ENCODE measurements at places on chromosomes 5 and 9. TPM values are rescaled to one million over a fixed set of nuclear protein-coding genes. Genes with fewer than 3 reads are reported as not detected.

DNA sequence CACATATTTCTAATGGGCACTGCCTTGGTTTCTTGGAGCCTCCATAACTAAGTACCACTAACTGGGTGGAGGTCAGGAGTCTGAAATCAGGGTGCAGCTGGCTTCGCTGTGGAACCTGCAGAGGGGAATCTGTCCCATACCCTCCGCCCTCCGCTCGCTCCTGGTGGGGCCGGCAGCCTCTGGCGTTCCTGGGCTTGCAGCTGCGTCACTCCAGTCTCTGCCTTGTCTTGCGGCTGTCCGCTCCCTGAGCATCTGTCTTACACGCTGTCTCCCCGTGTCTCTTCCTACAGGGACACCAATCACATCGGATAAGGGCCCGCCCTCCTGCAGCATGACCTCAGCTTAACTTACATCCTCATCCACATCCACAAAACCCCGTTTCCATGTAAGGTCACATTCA, 45.4 kb downstream of the NTNG2 start:
- DNase-seq, result no peak

Gene INSL4
- not detected for total RNA-seq

Gene STKLD1
- total RNA-seq, result 1.4 TPM

Gene ENC1
- 56.6 TPM for total RNA-seq

DNA sequence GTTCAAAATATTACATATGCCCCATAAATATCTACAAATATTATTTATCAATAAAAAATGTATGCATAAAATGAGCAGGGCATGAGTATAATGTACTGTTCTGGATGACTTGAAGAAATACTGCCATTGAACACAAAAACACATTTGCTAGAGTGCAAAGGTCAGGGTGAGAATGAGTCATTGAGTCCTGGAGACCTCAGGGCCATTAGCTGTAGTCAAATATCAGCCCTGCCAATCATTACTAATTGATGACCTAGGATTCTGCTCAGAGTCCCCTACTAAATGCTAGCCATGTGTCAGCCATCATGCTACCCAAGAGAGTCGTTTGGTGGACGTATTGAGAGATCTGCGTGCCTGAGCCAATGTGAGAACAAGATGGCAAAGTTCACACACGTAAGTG, 80.3 kb upstream of the FAM169A start:
- no peak for DNase-seq

Gene EMB
- 48.6 TPM for total RNA-seq

All from LHCN-M2 (cell line).